ENCODE measurements at places on chromosomes 7 and 10.

GRCh38 chr7:762885-763284 is 35.8 kb upstream of the PRKAR1B start:
- no peak for DNase-seq

GRCh38 chr10:105700218-105700617 is 1059.1 kb downstream of the SORCS3 start:
- no peak for DNase-seq

GRCh38 chr10:129279446-129280154 is 187.4 kb upstream of the MGMT start:
- DNase-seq: no peak

- no peak for DNase-seq
These were observed 14.0 kb upstream of the SEM1 start for GRCh38 chr7:96723622-96724021.

GRCh38 chr10:82148764-82149163 is 273.8 kb downstream of the NRG3 start:
- DNase-seq: no peak

DNA sequence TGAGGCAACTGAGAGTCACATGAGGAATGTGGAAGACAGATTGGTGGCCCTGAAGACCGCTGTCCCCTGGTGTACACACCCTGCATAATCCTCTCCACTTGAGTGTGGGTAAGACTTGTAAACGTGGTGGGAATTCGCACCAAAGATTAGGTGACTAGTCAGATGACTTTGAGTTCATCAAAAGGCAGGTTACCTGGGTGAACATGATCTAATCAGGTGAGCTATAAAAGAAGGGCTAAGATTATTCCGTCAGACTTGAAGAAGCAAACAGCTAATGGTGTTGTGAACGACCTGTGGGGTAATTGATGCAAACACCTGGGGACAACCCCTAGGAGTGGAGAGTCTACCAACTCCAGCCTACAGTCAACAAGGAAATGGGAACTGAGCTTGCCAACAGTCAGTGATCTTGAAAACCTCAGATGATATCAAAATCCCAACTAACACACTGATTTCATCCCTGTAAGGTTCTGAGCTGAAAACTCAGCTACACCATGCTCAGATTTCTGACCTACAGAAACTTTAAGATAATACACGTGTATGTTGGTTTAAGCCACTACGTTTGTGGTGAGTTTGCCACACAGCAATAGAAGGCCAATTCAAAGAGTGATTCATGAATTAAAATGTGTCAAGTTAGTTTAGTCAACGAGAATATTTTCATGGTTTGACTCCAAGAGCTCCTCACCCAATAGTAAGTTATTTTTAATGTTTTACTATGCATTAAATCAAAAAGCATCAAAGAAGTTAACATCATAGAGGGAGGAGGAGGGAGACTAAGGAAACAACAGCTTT is 16.7 kb downstream of the PRTFDC1 start:
- no peak for DNase-seq

DNA sequence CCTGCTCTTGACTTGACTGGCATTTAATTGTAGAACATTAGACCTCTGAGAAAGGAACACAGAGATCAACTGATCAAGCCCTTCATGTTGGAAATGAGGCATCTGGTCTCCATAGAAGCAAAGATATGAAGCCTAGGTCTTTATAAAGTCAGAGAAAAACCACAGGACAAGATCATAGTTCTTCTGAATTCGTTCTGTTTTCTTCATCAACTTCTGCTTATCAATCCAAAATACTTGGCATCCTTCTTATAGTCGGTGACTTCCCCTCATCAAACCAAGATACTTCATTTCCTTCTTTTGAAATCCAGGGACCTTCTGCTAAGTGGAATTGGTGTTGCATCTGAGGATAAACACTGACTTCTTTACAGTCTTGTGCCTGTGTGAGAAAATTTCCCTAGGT is 77.1 kb upstream of the PRKCQ start:
- DNase-seq: no peak

DNA sequence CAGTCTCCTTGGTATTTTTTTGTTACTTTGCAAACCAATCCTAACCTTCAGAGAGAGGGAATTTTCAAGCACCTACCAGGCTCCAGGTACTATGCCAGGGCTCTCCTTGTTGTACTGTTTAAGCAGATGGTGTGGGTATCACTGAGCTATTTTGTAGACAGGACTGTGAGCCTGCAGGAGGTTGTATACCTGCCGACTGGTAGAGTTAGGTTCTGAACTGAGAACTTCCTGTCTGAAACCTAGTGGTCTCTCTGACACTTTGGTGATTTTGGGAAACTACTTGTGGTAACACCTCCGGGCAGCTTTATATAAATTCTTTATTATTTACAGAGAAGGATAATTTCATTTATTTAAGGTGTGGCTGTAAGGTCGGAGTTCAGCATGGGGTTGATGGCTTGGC is 4.6 kb downstream of the ZNF853 start:
- DNase-seq: no peak

- no peak for DNase-seq
These were observed 318.7 kb downstream of the BBS9 start for GRCh38 chr7:33448035-33448434.

- no peak for DNase-seq
These were observed 21.5 kb downstream of the CLDN12 start for GRCh38 chr7:90424720-90425119.

- no peak for DNase-seq
These were observed 752 bp upstream of the CAMK2G start for GRCh38 chr10:73875139-73875475.
